ENCODE measurements at places on chromosomes 12 and 14.

DNA sequence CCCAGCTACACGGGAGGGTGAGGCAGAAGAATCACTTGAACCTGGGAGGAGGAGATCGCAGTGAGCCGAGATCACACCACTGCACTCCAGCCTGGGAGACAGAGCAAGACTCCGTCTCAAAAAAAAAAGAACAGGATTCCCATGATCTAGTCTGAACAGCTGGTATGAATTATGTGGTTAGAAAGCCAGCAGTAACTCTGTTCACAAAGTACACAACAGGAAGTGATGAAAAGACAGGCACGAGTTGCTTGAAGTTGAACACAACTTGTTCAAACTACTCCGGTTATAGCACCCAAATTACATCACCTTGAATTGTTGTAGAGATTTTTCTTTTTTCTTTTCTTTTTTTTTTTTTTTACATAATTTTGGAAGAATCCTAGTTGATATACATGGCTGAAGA, 238.8 kb upstream of the RGS6 start:
- H3K4me1 ChIP-seq: no peaks in the 10 kb centered on the region
- peaks cover 16% of the 10 kb centered on the region for H3K36me3 ChIP-seq
- no peak for DNase-seq
- no peak overlapping the region for H3K4me3 ChIP-seq
- H3K27me3 ChIP-seq: no peaks in the 10 kb centered on the region

GRCh38 chr12:80173083-80173864, 73.9 kb downstream of the OTOGL start:
- H3K36me3 ChIP-seq: no peaks in the 10 kb centered on the region
- H3K4me3 ChIP-seq: no peak overlapping the region
- no peaks in the 10 kb centered on the region for H3K27me3 ChIP-seq
- no peak for DNase-seq

- H3K36me3 ChIP-seq: peaks cover 4% of the 10 kb centered on the region
- H3K27ac ChIP-seq: no peak overlapping the region
- no peak for DNase-seq
- peak overlapping the region; percentile 11 for H3K4me3 ChIP-seq
These were observed 14.5 kb downstream of the SLC8B1 start for GRCh38 chr12:113320401-113320800.

- H3K4me3 ChIP-seq: no peak overlapping the region
- DNase-seq: peak; percentile 79
- H3K4me1 ChIP-seq: peaks cover 13% of the 10 kb centered on the region
- no peaks in the 10 kb centered on the region for H3K36me3 ChIP-seq
- H3K27ac ChIP-seq: no peak overlapping the region
These were observed 116.5 kb downstream of the TMEM132C start for GRCh38 chr12:128383357-128383937.

- no peaks in the 10 kb centered on the region for H3K27me3 ChIP-seq
- H3K4me3 ChIP-seq: no peak overlapping the region
- H3K27ac ChIP-seq: no peak overlapping the region
These were observed 202.5 kb downstream of the CACNA1C start for GRCh38 chr12:2255311-2255710.

- DNase-seq: no peak
- H3K4me1 ChIP-seq: no peaks in the 10 kb centered on the region
- H3K27ac ChIP-seq: no peak overlapping the region
- no peaks in the 10 kb centered on the region for H3K36me3 ChIP-seq
These were observed 148.8 kb upstream of the CNOT2 start for GRCh38 chr12:70094467-70094866.

DNA sequence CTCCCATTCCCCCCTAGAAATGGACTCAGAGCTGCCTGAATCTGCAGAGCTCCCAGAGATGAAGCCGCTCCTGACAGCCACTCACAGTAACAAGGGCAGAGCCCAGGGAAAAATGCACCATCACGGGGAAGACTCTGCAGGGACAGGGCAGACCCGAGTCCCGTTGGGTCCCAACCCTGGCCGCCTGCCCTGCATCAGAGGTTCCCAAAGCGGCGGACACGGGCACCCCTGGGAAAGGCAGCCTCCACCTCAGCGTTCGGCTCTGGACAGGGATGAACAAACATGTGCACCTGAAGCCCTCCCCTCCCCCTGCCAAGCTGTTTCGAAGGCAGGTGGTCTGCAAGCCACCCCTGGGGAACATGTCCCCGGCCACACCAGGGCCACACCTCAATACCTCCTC, 320.4 kb downstream of the ADGRD1 start:
- H3K27me3 ChIP-seq: no peaks in the 10 kb centered on the region
- H3K4me3 ChIP-seq: no peak overlapping the region
- H3K36me3 ChIP-seq: no peaks in the 10 kb centered on the region
- peaks cover 2% of the 10 kb centered on the region for H3K4me1 ChIP-seq
- H3K27ac ChIP-seq: no peak overlapping the region

- H3K36me3 ChIP-seq: no peaks in the 10 kb centered on the region
- no peak for DNase-seq
- H3K27ac ChIP-seq: no peak overlapping the region
These were observed 21.4 kb downstream of the WNT5B start for GRCh38 chr12:1650260-1650977.

GRCh38 chr14:74524812-74525135, 31.2 kb downstream of the ISCA2 start:
- H3K4me3 ChIP-seq: no peak overlapping the region
- no peaks in the 10 kb centered on the region for H3K36me3 ChIP-seq
- H3K27me3 ChIP-seq: no peaks in the 10 kb centered on the region
- no peak for DNase-seq
- no peak overlapping the region for H3K27ac ChIP-seq

DNA sequence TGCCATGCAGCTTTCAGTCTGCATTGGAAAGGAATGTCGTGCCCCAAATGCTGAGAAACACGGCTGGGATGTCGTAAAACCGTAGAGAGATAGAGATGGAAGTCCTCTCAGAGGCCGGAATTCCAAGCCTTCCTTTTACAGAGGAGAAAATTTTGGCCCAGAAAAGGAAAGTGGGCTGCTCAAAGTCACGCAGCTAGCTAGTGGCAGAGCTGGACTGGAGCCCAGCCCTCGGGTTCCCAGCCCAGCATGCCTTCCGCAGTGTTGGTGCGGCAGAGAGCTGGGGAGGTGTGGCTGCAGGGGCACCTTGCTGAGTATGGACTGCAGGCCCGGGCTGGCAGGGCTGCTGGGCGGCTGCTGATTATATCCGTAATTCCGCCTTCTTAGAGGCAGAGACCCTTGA, 50.3 kb downstream of the KCNA1 start:
- H3K4me1 ChIP-seq: no peaks in the 10 kb centered on the region
- DNase-seq: no peak
- no peak overlapping the region for H3K27ac ChIP-seq
- no peaks in the 10 kb centered on the region for H3K36me3 ChIP-seq
- H3K4me3 ChIP-seq: no peak overlapping the region
- no peaks in the 10 kb centered on the region for H3K27me3 ChIP-seq

- no peaks in the 10 kb centered on the region for H3K4me1 ChIP-seq
- H3K36me3 ChIP-seq: no peaks in the 10 kb centered on the region
- no peak overlapping the region for H3K27ac ChIP-seq
- no peaks in the 10 kb centered on the region for H3K27me3 ChIP-seq
- no peak for DNase-seq
These were observed 266.8 kb upstream of the MIS18BP1 start for GRCh38 chr14:45519766-45520165.

GRCh38 chr14:103694572-103695026, 20.7 kb downstream of the XRCC3 start:
- peaks cover 90% of the 10 kb centered on the region for H3K36me3 ChIP-seq
- no peak overlapping the region for H3K27ac ChIP-seq
- DNase-seq: no peak
- H3K27me3 ChIP-seq: no peaks in the 10 kb centered on the region
- H3K4me3 ChIP-seq: no peak overlapping the region

- H3K4me3 ChIP-seq: no peak overlapping the region
- peaks cover 2% of the 10 kb centered on the region for H3K4me1 ChIP-seq
- no peak overlapping the region for H3K27ac ChIP-seq
- H3K27me3 ChIP-seq: no peaks in the 10 kb centered on the region
- DNase-seq: no peak
These were observed 44.6 kb downstream of the SFSWAP start for GRCh38 chr12:131755305-131756113.

DNA sequence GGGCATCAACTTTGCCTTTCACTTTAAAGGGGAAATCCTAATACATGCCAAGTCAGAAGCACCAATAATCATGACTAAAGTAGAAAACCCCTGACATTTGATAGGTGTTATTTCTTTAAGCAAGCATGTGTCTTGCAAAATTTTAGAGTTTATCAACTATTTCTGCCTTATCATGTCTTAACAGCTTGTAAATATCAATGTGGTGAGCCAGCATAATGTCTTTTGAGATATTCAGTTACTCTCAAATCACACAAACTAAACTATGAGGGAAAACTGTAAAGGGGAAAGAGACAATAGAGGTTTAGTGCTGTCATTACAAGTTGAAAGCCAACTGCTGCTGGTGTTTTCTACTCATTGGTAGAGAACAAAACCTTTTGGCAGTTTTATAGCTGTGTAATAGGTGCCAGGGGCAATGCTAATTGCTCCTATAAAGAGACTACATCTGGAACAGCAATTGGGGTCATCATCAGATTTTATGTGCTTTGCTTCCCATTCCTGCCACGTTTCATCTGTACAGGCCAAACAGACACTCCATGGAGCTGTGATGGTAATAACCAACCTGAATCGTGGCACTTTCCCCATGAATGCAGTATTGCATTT, 1027.4 kb downstream of the FSCB start:
- H3K4me3 ChIP-seq: no peak overlapping the region
- DNase-seq: no peak
- no peak overlapping the region for H3K27ac ChIP-seq
- H3K4me1 ChIP-seq: no peaks in the 10 kb centered on the region
- no peaks in the 10 kb centered on the region for H3K36me3 ChIP-seq

DNA sequence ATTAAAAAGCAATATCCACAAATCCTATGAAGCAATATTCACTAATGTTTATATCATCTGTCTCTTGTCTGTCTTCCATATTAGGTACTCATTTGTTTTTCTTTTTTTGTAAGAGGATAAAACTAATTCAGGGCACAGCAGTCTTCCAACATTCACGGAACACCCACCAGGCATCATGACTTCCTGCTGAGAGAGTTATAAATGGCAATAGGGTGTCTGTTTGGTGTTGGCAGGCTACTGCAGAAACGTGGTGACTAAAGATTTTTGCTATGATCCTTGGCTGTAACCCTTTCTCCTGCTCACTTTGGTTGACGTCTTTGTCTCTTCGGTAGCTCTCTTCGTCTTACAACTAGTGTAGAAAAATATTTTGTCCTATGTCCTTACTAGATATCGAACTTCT, 860.6 kb upstream of the MGAT4C start:
- H3K27me3 ChIP-seq: no peaks in the 10 kb centered on the region
- H3K4me1 ChIP-seq: no peaks in the 10 kb centered on the region
- H3K27ac ChIP-seq: no peak overlapping the region
- DNase-seq: no peak
- no peak overlapping the region for H3K4me3 ChIP-seq

DNA sequence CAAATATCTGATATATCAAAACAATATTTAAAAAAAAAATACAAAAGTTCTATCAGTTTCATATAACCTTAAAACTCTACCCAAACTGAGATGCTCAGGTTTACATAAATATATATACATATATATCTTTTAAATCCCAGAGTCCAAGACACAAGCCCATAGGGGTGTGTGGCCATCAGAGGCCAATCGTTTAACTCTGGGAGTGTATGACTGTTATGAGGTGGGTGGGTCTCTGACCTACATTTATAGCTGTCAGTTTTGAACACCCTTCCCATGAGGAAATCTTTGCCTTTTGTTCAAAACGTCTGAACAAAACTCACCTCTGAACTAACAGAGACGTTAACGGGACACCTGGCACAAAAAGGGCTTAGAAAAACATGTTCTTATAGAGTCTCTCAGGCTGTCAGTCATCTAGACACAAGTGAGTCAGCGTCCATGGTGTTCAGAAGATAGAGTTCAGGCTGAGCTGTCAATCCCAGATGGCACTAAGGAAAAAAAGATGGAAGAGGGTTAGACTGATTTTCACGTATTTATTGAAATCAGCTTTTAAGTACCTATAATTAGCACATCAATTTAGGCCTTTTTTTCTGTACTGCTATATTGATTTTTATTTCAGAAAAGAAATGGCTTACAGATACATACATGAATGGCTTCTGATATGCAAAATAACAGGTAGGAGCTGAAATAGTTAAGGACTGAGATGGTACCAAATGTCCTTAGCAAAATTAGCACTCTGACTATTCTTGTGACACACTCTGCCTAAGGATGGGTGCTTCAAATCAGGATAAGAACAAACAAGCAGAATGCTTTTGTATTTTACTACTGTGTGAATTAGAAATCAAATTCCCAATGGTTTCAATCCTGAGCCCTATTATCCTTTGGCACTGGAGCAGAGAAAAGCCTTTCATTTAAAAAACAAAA, 29.2 kb downstream of the HIGD1C start:
- H3K36me3 ChIP-seq: no peaks in the 10 kb centered on the region
- H3K27me3 ChIP-seq: no peaks in the 10 kb centered on the region
- no peak overlapping the region for H3K27ac ChIP-seq
- H3K4me3 ChIP-seq: no peak overlapping the region
- peak; percentile 11 for DNase-seq

DNA sequence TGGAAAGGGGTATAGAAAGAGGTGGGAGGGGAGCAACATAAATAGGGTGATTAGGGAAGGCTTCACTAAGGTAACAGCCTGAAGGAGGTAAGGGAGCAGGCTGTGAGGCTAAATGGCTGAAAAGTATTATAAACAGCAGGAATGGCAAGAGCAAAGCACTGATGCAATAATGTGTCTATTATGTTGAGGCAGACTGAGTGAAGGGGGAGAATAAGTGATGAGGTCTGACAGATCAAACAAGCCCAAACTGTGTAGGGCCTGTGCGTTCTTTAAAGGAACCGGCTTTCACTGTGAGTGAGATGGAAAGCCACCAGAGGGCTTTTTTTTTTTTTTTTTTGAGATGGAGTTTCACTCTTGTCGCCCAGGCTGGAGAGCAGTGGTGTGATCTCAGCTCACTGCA, 6.7 kb upstream of the VCPKMT start:
- H3K27ac ChIP-seq: no peak overlapping the region
- H3K27me3 ChIP-seq: no peaks in the 10 kb centered on the region
- DNase-seq: no peak

DNA sequence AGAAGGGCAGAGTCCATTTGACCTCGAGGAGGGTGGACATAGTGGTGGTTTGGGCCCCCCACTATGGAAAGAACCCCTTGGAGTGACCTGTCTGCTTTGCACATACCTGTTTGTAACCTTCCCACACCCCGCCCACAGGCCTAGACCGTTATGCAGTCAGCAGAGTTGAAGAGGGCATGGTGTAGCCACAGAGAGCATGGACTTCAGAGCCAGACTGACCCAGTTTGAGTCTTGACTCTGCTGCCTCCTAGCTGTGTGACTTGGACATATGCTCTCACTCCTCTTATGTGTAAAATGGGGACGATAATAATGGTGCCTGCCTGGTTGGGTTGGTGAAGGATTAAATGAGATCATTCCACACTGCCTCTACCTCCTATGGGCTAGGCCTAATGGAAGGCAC, 40.9 kb upstream of the NOS1 start:
- DNase-seq: no peak
- no peak overlapping the region for H3K4me3 ChIP-seq
- no peaks in the 10 kb centered on the region for H3K4me1 ChIP-seq
- no peaks in the 10 kb centered on the region for H3K27me3 ChIP-seq
- H3K27ac ChIP-seq: no peak overlapping the region
